Mesenteric fat pad (tissue), 1 donor: ENCODE measurements at places on chromosomes 6 and 20.

DNA sequence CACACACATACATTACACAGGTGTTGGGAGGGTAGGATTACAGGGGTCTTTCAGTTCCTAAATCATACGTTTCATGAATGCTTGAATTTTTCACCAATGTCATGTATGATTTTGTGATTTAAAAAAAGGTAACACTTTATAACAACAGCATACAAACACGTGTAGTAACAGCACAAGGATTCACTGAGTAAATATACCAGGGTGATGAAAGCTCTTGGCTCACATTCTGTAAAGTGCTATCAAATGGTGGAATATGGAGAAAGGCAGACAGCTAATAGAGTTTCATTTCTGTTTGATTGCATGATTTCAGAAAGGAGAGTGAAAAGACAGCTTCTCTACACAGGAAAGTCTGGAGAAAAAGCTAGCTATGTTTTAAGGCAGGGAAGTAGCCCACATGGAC is 231.9 kb downstream of the CD83 start:
- no peak for DNase-seq

GRCh38 chr6:34664256-34664971 is 32.2 kb downstream of the ILRUN start:
- DNase-seq: no peak

- peak; percentile 93 for DNase-seq
Measured at GRCh38 chr20:10672624-10673127, 1.1 kb downstream of the JAG1 start.

DNA sequence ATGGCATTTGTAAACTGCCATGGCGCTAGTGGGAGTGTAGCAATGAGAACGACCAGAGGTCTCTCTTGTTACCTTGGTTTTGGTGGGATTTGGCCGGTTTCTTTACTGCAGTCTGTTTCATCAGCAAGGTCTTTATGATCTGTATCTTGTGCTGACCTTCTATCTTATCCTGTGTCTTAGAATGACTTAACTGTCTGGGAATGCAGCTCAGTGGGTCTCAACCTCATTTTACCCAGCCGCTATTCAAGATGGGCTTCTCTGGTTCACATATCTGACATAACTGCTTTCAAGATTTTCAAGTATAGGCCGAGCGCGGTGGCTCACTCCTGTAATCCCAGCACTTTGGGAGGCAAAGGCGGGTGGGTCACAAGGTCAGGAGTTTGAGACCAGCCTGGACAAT is 1.9 kb upstream of the SFT2D1 start:
- DNase-seq: no peak

DNA sequence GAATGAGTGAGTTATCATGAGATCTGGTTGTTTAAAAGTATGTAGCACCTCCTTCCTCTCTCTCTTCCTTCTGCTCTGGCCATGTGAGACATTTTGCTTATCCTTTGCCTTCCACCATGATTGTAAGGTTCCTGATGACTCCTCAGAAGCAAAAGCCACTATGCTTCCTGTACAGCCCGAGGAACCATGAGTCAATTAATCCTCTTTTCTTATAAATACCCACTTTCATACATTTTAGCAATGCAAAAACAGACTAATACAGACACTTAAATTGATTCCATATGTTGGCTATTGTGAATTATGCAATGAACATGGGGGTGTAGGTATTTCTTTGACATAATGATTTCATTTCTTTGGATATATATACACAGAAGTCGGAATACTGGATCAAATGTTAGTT is 792.8 kb upstream of the EYS start:
- DNase-seq: no peak

- no peak for DNase-seq
Measured at GRCh38 chr6:52498538-52499017, 78.3 kb downstream of the TRAM2 start.

- DNase-seq: no peak
Measured at GRCh38 chr6:69813508-69813907, 16.7 kb upstream of the LMBRD1 start.

DNA sequence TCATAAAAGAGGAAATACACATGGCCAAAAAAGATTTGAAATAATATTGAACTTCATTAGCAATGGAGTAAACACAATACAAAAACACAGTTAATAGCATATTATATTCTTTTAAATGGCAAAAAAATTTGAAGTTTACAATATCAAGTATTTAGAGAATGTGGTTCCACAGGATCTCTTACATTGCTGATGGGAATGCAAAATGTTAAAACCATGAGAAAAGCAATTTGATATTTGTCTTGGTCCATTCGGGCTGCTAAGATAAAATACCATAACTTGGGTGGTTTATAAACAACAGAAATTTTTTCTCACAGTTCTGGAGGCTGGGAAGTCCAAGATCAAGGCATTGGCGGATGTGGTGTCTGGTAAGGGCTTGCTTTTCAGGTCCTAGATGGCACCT is 154.0 kb upstream of the PLN start:
- no peak for DNase-seq

DNA sequence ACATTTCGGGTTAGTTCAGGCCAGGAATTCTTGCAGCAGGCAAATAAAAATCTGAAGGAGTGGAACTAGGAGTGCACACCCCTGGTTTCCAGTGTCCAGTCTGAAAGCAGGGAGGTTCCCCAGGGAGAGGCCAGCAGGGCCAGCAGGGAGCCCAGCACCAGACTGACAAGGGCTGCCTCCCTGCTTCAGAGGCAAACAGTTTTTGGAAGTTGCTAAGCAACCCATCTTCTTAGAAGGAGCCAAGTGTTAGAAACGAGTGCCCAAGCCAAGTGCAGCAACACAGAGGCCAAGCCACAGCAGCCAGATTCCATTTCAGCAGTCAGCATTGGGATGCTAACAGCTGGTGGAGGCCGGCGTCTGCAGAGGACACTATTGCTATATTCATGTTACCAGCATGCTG is 179.1 kb downstream of the SYNDIG1 start:
- DNase-seq: peak; percentile 60

- DNase-seq: no peak
Measured at GRCh38 chr6:21771626-21772320, 178.2 kb downstream of the SOX4 start.
